ENCODE measurements at places on chromosomes 11 and 22.

DNA sequence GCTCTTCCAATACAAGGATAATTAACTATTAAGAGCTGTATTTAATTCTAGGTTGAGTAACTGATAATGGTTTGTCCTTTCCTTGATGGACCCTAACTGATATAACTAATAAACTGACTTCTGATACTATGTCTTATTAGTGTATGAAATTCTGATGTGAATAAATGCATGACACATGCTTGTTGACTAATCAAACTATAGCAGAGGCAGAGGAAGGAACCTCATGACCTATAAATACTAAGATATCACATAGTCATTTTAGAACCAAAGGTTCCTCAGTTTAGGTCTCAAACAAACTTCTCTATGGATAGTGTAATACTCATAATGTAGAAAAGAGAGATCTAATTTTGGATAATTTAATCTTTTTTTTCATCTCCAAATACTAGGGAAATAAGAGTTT, 4.8 kb upstream of the HBD start:
- no peak for DNase-seq

- DNase-seq, result no peak
These were observed at the start of gene MYO18B for GRCh38 chr22:25741692-25742626. TSS of gene MYO18B (plus strand) at chr22:25742188. CDS start at chr22:25761093, 18,905 bp downstream.

- DNase-seq, result no peak
These were observed 4.9 kb upstream of the SPECC1L start for GRCh38 chr22:24265734-24266133.

- no peak for DNase-seq
These were observed 10.2 kb downstream of the SCGB1A1 start for GRCh38 chr11:62428871-62429560.

GRCh38 chr11:123187665-123188507, 7.2 kb downstream of the CLMP start:
- DNase-seq, result no peak

- DNase-seq, result no peak
These were observed 2.1 kb downstream of the GAL start for GRCh38 chr11:68686486-68686885.

GRCh38 chr11:86291466-86292262, 10.4 kb upstream of the HIKESHI start:
- DNase-seq, result peak; percentile 35

DNA sequence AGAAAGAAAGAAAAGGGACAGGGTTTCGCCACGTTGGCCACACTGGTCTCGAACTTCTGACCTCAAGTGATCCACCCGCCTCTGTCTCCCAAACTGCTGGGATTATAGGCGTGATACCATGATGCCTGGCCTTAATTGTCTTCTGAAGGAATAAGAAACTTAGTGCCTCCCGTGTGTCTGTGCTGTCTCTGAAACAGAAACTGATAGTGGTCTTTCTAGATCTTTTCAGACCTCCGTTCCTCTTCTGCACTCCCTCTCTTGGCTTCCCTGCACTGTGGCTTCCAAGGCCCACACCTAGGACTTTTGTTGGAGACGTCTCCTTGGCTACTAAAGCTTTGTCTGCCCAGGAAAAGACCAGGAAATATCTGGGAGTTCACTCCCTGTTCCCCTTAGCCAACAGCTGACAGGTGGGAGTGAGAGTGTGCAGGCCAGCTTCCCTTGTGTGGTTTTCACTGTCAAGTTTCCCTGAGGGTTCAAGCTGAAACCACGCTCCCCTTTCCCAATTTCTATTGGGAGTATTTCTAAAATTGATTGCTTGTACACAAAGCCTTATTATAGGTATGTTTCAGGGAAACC, 10.1 kb upstream of the HTR3B start:
- no peak for DNase-seq

DNA sequence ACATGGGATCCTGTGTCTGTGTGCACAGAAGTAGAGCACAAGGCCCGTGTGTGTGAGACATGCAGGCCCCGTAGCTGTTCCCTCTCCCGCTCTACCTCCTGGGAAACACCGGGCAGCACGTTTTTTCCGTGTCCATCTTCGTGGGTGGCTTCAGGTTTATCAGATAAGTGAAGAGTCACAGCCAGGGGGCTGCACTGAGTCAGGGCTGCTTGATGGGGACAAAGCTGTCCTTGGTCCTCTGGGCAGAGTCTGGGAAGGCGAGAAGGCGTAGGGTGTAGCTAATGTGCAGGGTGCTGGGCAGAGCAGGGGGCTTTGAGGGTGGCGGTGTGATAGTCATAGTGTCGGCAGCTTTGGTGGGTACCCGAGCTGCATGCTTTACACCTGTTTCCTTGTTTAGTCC, 23.7 kb downstream of the INCENP start:
- DNase-seq, result no peak

- no peak for DNase-seq
These were observed 86.5 kb downstream of the TRPC6 start for GRCh38 chr11:101497291-101497690.

- DNase-seq, result peak; percentile 3
These were observed 23.8 kb downstream of the LRRC10B start for GRCh38 chr11:61532134-61533038.

DNA sequence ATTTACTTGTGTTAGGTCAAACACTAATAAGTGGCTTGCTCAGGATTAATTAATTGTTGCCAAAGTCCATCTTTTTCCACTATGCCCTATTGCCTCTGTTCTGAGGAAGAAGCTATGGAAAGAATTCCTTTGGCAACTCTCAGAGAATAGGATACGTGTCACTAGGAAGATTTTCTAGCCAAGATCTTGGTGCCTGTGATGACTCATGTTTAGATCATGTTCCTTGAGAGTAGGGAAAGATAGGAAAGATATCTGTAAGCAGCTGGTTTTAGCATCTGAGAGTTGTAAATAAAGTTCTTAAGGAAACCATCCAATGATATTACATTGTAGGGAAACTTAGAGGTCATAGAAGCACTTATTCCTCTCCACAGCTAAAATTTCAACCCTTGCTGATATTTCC, 15.7 kb downstream of the SLN start:
- DNase-seq, result no peak

Measured in AML-193 (cell line).